ENCODE measurements at places on chromosomes 5 and 9. TPM values are rescaled to one million over a fixed set of nuclear protein-coding genes. Genes with fewer than 3 reads are reported as not detected.

Gene SAXO1
- polyA plus RNA-seq, result 0.03 TPM

Gene TXNDC8
- polyA plus RNA-seq, result not detected

Gene RASGRF2
- 3.1 TPM for polyA plus RNA-seq

Gene PCDHA12
- polyA plus RNA-seq, result 0.03 TPM

Gene TAF11L12
- not detected for polyA plus RNA-seq

Gene YIPF5
- 24.2 TPM for polyA plus RNA-seq

Gene INSL4
- not detected for polyA plus RNA-seq

Gene GRAMD2B
- polyA plus RNA-seq, result 10.8 TPM

- no peak for DNase-seq
These were observed 14.4 kb upstream of the ORM1 start for GRCh38 chr9:114308361-114308950.

DNA sequence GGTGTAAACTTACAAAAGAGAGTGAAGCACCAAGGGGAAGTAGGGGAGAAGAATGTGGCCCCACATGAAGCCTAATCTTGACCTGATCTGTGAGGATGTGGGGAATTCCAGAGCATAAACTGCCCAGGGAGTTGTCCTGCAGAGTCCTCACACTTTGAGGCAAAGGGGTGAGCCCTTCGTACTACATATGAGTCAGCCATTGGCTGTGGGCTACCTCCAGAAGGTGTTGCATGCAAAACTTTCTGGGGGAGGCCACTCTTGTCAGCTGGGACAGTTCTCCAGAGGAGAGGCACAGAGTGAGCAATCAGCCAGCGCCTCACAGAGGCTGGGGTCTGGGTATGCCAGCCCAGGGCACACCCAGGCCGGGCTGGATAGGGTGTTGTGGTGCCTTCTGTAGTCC lies 98.1 kb upstream of the NMUR2 start:
- no peak for DNase-seq

DNA sequence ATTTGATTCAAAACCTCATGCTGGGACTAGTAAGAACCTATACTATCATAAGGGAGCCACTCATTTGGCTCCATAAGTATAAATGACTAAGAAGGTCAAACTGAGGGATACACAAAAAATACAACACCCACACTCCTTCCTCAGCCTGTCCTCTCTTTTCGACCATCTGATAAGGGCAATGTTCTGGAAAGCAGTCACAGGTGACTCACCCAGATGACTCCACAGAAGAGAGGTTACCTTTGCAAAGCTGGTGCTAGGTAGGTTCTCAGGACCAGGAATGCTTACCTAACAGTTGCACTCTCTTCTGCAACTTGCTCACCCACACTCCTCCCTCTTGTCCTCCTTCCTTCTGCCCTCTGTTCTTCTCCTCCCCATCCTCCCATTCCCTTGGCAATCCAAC lies 32.9 kb downstream of the LHFPL2 start:
- no peak for DNase-seq

DNA sequence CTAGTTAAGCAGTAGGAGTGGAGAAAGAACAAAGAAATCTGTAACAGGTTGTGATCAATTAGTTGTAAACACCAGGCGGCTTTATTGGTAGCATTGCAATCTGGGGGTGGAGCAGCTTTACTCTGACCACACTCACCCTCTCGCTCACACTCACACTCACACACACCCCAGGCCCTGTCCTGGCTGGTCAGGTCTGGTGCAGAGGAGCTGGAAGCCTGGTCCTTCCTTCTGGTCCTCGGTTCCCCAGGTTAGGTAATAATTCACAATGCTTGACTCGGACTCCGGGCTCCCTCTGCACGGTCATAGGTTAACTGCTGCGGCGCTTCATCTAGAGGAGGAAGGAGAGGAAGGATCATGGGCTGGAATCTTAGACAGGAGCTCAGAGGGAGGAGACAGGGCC lies 1.6 kb downstream of the CCL19 start:
- no peak for DNase-seq

DNA sequence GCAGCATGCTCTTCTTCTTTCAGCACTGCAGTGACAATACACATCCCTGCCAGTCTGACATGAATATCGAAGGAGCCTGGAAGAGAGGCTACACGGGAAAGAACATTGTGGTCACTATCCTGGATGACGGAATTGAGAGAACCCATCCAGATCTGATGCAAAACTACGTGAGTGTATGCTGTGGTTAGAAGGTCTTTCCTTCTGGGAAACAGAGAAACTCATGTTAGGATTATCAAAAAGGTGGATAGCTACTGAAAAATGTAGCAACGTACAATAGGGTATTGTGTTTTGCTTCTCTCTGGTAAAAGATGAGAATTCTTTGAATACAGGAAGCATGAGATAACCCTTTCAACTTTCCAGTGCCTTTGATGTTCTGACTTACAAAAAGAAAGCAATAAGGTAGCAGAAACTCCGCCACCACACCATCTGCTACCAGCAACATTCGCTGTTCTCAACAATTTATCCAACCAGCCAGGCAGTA lies 133.3 kb downstream of the PCSK5 start:
- DNase-seq, result no peak

DNA sequence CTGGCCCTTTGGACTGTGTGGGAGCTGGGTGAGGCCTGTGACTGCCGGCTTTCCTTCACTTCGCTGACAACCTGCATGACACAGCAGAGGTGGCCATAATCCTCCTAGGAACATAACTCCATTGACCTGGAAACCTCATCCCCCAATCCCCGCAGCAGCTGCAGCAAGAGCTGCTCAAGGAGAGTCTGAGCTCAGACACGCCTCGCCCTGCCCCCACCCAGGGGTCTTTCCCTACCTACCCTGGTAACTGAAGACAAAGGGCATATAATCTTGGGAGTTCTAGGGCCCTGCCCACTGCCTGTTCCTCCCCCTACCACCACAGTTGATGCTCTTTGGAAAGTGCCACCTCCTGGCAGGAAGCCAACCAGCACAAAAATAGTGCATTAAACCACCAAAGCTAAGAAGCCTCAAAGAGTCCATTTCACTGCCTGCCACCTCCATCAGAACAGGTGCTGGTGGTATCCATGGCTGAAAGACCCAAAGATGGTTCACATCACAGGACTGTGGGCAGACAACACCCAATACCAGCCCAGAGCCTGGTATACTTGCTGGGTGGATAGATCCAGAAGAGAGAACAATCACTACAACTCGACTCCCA lies 18.4 kb downstream of the TRIM36 start:
- no peak for DNase-seq

GRCh38 chr9:92770360-92770995 lies 5.8 kb upstream of the BICD2 start:
- DNase-seq, result no peak

- peak; percentile 49 for DNase-seq
These were observed 103.2 kb downstream of the SNCAIP start for GRCh38 chr5:122415030-122415800.

DNA sequence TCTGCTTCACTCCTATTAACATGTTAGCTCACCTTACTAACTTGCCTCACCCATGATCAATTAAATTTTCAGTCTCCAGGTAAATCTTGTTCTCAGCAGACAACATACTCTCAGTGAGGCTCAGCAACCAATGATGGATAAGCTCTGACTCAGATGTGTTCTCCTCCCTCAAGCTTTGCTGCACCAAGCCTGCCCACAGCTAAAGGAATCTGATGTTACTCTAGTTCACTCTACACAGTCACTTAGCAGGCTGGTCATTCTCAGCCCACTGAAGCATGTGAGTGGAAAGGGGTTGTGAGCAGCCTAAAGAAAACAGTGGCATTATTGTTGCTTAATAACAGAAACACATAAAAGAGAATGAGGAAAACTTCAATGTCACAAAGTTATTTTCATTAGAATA lies 37.3 kb upstream of the CTNND2 start:
- no peak for DNase-seq

DNA sequence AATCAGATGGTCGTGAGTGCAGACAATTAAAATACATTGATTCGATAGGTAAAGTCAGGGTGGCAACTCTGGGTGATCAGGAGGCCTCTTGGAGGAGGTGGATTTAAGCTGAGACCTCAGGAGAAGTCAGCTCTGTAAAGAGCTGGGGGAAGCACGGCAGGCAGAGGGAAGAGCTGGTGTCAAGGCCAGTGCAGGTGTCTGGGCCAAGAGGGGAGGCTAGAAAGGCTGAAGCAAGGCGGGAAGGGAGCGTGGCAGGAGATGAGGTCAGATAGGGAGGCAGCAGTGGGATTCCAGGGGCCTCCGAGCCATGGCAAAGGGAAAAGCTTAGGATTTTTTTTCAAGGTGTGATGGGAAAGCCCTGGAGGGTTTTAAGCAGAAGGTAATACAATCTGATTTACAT lies 178.7 kb downstream of the FSTL4 start:
- DNase-seq, result no peak

- no peak for DNase-seq
These were observed 2.1 kb upstream of the ANXA1 start for GRCh38 chr9:73149371-73150067.

DNA sequence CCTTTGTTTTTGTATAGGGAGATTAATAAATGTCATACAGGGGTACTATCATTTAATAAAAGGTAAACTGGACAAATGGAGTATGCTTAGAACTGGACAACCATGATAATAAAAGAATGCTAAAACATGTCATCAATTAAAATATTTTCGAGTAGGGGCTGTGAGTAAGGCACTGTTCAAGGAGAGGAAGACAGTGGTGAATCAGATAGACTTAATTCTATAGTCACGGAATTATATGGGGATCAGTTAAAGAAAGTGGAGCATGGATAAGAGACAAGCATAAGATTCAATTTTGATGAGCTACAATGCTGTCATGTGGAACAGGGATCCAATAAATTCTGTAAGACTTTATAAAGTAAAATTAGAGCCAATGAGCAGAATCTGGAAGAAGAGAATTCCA lies 104.5 kb downstream of the HMHB1 start:
- no peak for DNase-seq

Measured in urinary bladder (tissue), 4 donors.